H7 (cell line): ENCODE measurements at places on chromosomes 12 and 14.

- no peak for DNase-seq
These were observed 1116.2 kb downstream of the FLRT2 start for GRCh38 chr14:86646125-86646524.

- no peak for DNase-seq
These were observed 58.7 kb downstream of the KTN1 start for GRCh38 chr14:55638665-55639064.

GRCh38 chr12:85572956-85573355 lies 263.3 kb downstream of the RASSF9 start:
- DNase-seq: no peak

GRCh38 chr14:77498984-77499527 lies 440 bp upstream of the ISM2 start:
- peak; percentile 81 for DNase-seq

- DNase-seq: peak; percentile 85
These were observed 678 bp downstream of the INF2 start for GRCh38 chr14:104689881-104690711.

- DNase-seq: no peak
These were observed 41.0 kb downstream of the DMAC2L start for GRCh38 chr14:50353126-50353525.

- DNase-seq: no peak
These were observed 152.1 kb downstream of the DPF3 start for GRCh38 chr14:72741826-72742117.

GRCh38 chr12:22677781-22678574 lies 53.0 kb downstream of the ETNK1 start:
- no peak for DNase-seq

DNA sequence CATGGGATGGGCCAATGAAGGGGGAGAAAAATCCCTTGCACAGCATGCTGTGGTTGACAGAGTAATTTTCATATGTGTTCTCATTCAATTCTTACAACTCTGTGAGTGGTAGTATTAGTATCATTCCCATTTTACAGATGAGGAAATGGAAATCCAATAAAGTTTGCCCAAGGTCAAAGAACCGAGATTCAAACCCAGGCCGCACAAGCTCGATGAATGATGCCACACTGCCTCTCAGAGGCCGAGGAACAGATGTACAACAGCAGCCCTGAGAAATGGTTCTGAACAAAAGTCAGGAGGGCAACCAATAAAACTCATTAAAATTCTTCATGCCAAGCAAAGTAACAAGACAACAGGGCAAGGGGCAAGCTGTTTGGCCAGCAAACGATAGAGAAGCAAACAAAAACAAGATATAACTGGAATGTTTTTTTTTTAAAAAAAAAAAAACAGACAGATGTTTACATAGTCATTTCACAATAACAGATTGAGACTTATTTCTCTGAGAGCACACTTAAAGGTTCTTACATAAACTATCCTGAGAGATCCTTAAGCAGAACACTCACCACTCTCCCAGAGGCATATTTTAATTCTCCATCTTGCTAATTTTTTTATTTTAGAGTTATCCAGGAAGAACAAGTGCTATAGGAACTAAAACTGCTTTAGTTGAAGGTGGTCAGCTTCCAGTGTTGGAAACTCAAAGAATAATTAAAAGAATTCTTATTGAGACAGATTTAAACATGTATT lies 85.8 kb downstream of the EXOC5 start:
- peak; percentile 49 for DNase-seq

DNA sequence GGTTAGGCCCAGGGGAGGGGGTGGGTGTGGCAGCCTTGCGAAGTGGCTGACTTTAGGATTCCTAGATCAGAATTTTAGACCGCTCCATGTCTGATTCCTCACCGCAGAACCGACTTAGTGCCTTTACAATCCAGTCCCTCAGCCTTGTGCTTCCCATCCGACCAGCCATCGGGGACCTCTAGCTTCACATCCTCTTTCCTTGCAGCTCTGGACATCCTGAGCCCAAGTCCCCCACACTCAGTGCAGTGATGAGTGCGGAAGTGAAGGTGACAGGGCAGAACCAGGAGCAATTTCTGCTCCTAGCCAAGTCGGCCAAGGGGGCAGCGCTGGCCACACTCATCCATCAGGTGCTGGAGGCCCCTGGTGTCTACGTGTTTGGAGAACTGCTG lies 557 bp downstream of the COPS7A start:
- DNase-seq: no peak

GRCh38 chr12:121673013-121673511 lies 3.6 kb upstream of the MORN3 start:
- DNase-seq: peak; percentile 70

- DNase-seq: no peak
These were observed 72.1 kb downstream of the FOXN3 start for GRCh38 chr14:89344920-89345254.

DNA sequence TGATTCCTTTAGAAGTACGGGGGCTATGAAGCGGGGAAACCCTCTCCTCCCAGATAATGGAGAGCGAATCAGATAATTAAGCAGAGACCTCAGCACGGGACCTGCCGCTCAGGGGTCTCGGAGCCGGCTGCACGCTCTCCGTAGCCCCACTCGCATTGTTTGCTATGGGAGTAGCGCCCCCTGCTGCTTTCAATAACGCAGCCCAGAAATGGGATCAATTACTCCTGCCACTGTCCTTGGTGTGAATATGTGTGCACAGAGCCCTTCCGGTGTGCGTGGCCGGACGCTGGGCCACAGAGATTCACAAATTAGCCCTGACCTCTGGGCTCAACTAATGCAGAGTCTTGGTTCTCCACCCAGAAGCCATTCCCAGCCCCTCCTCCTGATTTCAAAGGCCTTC lies 76.4 kb upstream of the TMEM132C start:
- peak; percentile 81 for DNase-seq

- DNase-seq: no peak
These were observed 553.0 kb downstream of the SLC16A7 start for GRCh38 chr12:60148831-60149230.

DNA sequence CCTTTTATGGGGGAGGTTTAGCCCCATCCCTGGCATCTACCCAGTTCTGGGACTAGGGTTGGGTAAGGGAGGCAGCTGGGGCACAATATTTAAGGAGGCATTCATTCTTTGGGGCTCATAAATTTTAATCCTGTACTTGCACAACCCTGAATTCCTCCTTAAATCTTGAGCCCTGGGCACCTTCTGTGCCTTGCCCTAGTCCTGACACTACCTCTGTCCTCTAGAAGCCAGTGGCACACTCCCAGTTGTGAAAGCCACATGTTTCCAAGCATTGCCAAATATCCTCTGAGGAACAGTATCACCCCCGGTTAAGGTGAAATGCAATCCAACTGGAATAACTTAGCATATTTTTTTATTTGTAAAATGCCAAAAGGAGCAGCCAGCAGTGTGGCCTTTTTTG lies 36.6 kb downstream of the SLC16A7 start:
- DNase-seq: no peak

DNA sequence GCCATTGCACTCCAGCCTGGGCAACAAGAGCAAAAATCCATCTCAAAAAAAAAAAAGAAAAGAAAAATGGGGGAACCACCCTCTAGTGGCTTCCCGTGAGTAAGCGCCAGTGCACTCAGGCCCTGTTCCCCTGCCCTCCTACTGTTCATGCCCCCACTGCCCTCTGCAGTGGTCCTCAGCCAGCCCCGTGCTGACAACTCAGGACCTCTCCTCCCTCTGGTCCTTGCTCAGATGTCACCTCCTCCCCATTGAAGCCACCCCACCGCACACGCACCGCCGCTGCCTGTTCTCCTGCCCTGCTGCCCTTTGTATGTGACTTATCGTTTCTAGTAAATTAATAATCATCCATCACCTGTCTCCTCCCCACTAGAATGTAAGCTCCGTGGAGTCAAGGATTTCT lies 58.8 kb upstream of the DYNC1H1 start:
- DNase-seq: no peak

DNA sequence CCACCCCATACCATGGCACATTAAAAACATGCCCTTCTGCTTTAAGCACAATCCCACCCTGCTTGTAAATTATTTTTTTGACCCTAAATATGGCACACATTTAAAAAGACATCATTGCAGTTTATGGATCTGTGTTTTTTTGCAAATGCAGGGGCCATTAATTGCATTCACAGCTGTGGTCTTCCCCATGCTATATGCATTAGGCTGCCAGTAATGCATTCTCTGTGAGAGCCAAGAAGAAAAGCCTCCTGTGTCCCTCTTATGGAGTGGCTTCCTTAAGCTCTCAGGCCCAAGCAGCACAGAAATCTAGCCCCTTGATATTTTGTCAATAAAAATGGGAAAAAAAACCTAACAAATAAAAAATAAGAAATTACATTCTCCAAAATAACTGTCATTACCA lies 20.4 kb upstream of the COCH start:
- no peak for DNase-seq

- DNase-seq: no peak
These were observed 6.5 kb downstream of the TMEM253 start for GRCh38 chr14:21107283-21107800.

DNA sequence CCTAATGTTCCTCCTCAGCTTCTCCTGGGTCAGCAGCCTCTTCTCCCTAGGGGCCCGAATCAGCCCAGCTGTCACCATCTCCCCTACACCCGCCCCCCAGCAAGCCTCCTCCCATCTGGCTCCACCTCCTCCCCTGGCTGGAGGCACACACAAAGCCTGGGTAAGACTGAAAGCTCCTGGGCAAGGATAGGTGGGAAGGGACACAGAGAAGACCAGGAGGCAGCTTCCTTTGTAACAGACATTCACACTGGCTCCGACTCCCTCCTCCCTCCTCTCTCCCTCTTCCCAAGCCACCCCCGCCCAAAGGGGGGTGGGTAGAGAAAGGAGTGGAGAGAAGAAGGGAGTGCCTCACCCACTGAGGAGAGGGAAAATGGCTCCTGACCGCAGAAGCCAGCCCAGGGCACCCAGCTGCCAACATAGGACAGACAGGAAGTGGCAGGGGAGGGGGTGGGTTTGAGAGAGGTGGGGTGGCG lies 4.0 kb downstream of the CHD4 start:
- peak; percentile 69 for DNase-seq

DNA sequence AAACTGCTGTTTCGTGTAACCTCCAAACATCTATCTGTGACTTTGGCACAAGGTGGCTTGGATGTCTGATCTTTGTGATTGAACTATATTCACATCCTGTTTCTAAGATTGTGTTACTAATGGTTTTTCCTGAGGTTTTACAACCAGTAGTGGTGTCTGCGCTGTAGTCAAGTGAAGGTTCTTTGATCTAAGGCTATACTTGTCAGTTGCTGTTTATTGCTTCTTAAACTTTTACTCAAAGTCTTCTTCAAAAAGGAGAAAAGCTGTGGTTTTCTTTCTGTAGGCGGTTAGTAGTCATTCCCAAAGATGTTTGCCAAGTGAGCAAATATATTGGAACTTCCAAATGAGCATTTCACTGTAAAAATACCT lies 12.3 kb upstream of the CALM1 start:
- DNase-seq: no peak

GRCh38 chr12:77366616-77367015 lies 301.2 kb upstream of the E2F7 start:
- DNase-seq: no peak

DNA sequence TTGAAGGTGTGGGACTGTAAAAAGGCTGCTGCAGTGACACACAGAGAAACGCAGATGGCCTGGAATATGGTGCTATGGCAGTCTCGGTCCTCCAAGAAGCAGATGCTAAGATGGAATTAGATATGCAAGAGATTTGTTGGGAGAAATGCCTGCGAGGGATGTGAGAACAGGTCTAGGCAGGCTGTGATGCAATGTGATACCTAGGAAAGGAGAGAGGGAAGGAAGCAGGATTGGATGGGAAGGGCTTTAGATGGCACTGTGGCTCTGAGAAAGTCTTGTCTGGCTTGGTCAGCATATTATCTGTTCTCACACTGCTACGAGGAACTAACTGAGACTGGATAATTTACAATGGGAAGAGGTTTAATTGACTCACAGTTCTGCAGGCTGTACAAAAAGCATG lies 374.4 kb downstream of the BCAT1 start:
- DNase-seq: no peak

- DNase-seq: no peak
These were observed 27.1 kb downstream of the PLEKHG7 start for GRCh38 chr12:92729773-92730305.

GRCh38 chr12:66694666-66695613 lies 16.1 kb upstream of the GRIP1 start:
- DNase-seq: no peak

DNA sequence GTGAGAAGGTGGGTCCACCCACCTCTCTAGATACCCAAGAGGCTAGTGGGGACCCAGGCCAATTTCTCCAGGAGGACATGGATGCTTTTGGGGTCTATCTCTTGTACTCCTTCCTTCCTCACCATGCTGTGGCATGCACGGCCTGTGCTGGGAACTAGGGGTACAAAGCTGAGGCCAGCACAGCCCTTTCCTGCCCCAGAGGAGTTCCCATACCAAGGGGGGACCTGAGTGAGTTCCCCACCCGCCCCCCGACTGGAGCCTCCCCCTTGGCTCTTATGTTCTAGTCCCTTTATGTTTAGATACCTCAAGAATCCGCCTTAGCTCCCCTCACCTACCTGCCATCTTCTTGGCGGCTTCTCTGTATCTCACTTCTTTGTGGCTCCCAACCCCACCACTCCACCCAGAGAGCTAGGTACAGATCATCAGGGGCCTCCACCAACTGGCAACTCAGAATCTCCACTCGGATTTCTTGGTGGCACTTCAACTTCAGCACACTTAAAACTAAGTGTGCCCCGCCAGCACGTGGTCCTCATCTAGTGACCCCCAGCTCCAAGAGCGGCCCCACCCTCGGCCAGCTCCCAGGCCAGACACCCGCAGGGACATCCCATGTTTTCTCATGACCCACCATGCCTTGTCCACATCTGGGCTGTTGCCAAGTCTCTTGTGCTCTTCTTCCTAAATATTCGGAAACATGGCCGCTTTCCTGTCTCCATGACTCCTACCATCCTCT lies 115.2 kb upstream of the RTL1 start:
- peak; percentile 10 for DNase-seq

DNA sequence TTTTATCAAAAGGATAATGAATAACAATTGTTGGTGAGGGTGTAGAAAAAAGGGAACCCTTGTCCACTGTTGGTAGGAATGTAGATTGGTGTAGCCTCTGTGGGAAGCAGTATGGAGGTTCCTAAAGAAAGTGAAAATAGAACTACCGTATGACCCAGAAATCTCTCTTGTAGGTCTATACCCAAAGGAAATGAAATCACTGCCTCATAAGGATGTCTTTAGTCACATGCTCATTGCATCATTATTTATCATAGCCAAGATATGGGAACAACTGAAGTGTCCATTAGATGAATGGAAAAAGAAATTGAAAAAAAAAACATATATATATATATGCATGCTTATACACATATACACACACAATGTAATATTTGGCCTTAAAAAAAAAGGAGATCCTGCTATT lies 158.8 kb upstream of the NPAS3 start:
- no peak for DNase-seq

- DNase-seq: no peak
These were observed 406.1 kb downstream of the SEC23A start for GRCh38 chr14:38696925-38697324.

- DNase-seq: no peak
These were observed 41.6 kb upstream of the TRHDE start for GRCh38 chr12:72230589-72230988.

GRCh38 chr14:104732355-104732804 lies 8.4 kb downstream of the ADSS1 start:
- DNase-seq: no peak
